AML-193 (cell line): ENCODE measurements at places on chromosomes 7 and 10.

GRCh38 chr10:32161586-32161985 lies 105.4 kb upstream of the KIF5B start:
- DNase-seq: no peak

DNA sequence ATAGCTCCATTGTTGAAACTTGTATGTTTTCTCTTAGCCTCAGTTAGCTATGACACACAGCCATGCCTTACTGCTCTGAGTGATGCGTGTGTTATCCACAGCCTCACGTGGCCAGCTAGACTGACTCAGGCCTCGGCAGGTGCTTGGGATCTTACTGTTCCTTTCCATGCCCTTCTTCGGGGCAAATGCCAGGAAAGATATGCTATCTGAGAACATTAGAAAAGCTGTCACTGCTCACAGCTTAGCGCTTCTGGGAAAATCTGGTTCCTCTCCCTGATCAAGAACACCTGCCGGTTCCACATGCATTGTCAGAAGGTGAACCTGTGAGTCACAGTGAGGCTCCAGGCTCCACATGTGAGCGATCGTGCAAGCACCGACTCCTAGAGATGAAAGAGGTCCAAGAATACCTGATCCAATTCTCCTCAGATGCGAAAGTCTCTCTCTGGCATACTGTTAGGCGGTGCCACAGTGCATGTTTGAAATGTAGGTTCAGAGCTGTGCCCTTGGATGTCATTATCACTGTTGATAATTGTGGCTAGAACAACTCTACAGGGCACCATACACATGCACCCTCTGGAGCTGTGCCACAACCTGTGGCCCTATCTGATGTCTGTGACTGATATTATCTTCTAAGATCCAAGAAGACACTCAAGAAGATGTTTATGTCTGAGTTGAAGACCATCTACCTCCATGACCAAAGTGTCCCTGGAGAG lies 247.8 kb upstream of the IGFBP3 start:
- no peak for DNase-seq

GRCh38 chr10:55369670-55370420 lies 568.8 kb upstream of the PCDH15 start:
- no peak for DNase-seq

DNA sequence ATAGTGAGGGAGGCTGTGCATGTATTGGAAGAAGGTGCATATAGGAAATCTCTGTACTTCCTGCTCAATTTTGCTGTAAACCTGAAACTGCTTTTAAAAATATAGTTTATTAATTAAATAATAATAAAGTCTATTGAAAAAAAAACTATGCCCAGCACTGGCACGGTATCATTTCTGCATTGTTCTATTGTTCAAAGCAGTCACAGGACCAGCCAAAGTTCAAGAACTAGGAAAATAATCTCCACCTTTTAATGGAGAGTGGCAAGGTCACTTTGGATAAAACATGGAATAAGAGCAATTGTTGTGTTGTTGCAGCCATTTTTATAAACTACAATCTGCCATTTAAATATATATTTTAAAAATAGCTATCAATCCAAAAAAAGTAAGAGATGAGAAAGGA lies 24.7 kb downstream of the ASAH2 start:
- no peak for DNase-seq

- no peak for DNase-seq
Observed at GRCh38 chr7:25546306-25546705, 318.0 kb upstream of the NPVF start.

DNA sequence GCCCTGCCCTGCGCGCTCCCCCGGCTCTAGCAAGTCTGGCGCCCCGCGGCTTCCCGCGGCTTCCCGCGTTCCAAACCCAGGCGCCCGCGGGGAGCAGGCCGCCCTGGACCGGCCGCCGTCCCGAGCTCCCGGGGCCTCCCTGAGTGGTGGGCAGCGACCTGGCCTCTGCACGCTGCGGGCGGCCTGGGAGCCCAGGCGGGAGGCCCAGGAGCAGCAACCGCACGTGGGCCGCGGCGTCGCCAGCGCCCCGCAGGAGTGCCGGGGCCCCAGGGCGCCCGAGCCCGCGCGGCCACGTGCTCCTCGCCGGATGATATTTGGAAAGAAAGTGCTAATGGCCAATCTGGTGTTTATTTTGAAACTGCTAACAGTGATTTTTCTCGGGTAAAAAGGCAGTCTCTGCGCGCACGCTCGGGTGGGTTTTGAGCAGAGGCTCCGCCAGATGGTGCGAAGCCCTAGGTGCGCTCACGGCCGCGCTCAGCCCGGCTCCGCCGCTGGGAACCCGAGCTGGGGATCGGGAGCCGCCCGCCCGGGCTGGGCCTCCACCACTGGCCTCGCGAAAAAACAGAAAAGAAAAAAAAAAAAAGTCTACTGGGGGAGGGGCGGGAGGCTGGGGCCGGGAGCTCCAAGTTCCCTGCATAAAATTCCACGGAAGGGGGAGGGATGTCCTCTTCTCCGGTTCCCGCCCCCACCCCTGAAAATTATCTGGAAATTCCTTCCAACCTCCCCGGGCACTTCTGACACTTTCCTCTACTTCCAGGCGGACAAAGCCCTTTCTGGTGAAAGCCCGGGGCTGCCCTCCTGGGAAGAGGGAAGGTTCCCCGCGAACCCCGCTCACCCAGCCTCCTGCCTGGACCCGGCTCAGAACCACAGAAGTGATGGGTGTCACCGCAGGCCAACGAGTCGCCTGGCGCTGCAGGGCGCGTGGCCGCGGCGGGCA lies 4.3 kb downstream of the EBF3 start:
- DNase-seq: no peak

DNA sequence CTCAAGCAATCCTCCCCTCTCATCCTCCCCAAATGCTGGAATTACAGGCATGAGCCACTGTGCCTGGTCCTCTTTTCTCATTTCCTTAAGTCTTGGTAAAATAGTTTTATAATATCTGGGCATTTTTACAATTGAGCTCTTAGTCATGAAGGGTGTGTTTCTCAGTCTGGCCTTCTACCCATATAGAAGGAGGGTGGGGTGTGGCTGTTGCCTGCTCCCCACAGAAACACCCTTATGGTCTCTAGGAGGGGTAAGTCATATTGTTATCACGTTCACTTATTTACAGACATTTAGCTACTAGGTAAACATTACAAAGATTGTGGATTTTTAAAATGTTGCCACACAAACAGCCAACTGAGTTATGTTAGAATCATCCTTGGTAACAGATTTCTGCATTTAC lies 6.7 kb upstream of the OTUD1 start:
- DNase-seq: no peak

GRCh38 chr7:50346545-50347497 lies 42.3 kb downstream of the IKZF1 start:
- DNase-seq: no peak

- DNase-seq: no peak
Observed at GRCh38 chr7:47040795-47041347, 541.0 kb downstream of the TNS3 start.

DNA sequence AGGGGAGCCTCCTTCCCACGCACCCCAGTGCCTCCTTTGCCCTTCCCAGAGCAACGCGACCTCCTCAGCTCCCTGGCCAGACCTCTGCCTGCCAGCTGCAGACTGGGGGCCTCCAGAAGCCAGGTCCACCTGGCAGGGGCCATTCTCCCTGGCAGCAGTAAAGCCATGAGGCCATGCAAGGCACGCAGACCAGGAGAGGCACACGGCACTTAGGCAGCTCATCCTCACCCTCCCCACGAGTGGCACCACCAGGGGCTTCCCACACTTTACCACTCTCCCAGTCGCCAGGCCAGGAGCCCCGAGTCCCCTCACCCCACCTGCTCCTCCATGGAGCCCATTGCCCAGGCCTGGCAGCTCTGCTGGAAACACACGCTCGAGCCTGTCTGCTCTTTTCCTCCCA lies 85.4 kb downstream of the PROSER2 start:
- DNase-seq: no peak

DNA sequence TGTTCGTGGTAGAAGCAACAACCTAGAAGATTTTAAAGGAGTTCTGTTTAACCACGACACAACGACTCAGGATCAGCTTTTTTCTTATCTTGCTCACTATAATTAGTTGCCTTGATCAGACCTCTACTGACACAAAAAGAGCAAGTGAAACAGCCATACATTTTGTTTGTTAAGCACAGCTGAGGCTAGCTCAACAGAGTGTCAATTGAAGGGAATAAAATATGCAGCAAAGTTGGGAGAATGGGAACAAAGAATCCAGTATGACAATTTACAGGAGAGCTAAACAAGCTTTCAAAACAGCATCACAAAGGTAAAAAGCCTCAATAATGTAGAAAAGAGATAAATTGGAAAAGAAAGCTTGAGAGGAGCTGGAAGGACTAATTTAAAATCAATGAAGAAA lies 40.5 kb upstream of the HERPUD2 start:
- DNase-seq: no peak

DNA sequence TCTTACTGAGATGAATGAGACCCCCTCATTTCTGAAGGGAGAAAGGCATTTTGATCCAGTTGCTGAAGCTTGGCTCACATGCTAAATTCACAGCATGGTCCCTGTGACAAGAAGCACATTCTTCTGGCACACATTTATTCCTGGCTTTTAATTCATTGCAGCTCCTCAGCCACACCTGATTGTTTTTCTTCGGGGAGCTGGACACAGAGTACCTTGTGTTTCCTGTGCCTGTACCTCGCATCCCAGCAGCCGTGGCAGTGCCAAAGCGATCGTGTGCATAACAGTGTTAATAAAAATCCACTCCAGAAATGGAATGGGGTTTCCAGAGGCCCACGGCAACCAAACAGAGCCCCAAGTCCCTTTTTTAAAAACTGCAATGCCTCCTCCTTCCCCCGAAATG lies 615.3 kb upstream of the MGMT start:
- DNase-seq: no peak

DNA sequence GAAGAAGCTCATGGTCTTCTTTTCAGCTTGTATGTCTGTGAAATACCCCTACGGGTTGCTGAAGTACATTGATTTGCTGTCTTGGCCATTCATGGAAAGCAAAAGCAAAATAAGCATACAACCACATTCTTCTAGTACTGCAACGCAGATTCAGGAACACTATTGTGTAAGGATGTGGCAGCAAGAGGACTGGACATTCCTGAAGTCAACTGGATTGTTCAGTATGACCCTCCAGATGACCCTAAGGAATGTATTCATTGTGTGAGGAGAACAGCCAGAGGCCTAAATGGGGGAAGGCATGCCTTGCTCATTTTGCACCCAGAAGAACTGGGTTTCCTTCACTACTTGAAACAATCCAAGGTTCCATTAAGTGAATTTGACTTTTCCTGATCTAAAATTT lies 133.4 kb upstream of the ANKRD1 start:
- DNase-seq: no peak

- no peak for DNase-seq
Observed at GRCh38 chr10:122374859-122375678, 561 bp downstream of the PLEKHA1 start.

- DNase-seq: no peak
Observed at GRCh38 chr7:31595390-31595789, 81.5 kb downstream of the ITPRID1 start.

DNA sequence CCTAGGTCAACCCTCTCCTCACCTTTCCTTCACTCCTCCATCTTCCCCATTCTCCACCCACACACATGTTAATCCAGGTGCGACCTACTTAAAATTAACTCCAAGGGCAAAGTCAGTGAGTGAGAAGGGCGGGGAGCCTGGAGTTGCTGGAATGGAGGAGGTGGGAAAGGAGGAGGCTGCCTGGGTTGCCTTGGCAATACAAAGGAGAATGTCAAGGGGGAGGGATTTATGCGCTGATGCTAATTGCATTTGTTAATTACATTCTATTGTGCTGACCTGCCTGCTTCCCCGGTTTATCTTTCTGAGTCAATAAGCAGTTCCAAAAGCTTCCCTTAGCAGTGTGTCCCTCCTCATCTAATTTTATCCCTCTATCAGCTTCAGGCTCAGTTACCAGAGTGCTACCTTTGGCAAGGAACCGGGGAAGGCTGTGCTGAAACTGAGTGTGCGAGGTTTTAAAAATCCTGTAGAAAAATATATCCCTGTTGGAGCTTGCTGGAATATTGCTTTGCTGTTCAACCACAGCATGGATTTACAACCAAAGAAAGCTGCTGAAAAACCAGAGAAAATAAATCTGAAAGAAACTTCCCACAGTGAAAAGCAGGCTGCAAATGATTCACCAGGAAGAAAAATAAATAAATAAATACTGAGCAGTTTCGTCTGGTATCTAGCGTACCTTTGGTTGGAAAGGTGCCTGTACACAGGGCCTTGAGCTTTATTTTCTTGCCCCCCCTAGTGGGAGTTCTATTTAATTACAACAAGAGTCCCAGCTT lies 113.2 kb upstream of the DGKB start:
- DNase-seq: peak; percentile 65

DNA sequence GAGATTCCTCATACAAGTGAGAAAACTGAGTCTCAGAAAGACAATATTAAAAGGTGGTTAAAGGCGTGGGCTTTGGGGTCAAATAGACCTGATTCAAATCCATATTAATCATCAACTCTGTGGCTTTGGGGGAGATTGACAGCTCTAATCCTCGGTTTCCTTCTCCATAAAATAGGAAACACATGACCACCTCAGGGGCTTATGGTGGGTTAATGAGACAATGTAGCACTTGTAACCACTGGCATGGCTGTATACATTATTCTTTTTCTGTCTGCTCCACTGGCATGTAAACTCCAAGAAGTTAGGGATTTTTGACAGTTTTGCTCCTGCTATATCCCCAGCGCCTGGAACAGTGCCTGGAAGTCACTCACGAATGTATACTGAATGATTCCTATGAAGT lies 120.8 kb upstream of the GAD2 start:
- no peak for DNase-seq

DNA sequence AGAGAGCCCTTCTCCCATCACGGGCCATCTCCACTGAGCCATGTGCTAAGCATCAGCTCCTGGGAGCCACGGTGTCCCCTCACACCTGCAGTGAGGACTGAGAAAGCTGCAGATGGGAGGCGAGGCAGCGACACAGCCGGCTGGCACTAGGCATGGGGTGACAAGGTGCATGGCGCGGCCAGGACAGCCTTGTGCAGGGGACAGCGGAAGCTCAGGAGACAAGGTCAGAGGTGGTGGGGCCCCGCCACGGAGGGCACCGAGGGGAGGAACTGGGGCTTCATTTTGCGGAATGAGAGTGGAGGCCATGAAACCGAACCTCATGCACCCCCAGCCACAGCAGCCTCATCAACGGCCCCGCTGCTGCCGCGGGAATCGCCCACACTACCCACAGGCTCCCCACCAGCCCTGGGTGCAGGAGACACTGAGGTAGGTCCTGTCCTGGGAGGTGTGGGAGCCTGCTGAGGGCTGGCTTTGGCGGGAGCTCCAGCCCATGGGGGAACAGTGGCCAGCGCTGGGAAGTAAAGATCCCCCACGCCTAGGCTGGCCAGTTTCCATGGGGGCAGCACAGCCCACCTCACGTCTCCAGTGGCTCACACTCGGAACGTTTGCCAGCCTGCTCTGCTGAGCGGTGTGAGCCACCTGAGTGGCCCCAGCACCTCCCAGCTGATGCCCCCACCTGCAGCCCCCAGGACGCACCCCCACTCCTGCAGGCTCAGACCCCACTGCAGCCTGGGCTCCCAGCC lies 71.2 kb upstream of the INSIG1 start:
- no peak for DNase-seq
